ENCODE measurements at places on chromosomes 6 and 20.

DNA sequence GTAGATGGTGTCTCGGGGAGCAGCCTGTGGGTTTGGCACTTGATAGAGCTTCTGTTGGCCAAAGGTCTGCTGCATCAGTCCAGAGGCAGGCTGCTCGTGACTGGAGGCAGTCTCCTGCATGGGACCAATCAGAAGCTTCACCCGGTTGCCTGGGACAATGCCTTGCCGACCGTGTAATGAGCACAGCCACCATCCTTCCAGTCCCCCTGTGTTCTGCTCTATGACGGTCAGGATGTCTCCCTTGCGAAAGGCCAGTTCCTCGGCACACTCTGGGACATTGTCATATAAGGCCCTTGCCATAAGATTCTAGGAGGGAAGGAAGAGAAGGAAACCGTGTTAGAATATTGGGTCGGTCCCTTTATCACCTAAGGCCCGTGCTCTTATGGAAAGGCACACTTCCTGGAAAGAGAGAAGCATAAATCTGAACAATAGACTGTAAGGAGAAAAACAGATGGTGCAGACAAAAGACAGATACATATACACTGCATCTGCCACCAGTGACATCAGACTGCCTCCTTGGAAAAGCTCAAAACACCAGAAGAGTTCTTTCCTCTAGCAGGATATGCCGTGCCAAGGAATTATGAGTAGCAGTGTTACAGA is 18.9 kb downstream of the NEDD9 start:
- DNase-seq = no peak

GRCh38 chr6:170041526-170041925 is 249.4 kb downstream of the DLL1 start:
- DNase-seq = no peak

DNA sequence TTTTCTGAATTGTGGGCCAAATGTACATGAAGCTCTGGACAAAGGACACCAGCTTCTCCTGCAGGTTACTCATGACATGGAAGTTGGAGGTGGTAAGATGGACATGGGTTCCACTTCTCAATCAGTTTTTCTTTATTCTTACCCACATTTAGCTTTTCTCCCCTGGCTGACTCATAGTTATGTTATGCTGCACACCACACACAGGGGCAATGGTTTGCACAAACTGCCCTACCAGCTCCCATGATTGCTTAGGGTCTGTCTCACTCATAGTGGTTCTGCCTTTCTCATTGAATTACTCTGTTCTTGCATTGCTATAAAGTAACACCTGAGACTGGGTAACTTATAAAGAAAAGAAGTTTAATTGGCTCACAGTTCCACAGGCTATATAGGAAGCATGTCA is 4.5 kb upstream of the CD109 start:
- no peak for DNase-seq

DNA sequence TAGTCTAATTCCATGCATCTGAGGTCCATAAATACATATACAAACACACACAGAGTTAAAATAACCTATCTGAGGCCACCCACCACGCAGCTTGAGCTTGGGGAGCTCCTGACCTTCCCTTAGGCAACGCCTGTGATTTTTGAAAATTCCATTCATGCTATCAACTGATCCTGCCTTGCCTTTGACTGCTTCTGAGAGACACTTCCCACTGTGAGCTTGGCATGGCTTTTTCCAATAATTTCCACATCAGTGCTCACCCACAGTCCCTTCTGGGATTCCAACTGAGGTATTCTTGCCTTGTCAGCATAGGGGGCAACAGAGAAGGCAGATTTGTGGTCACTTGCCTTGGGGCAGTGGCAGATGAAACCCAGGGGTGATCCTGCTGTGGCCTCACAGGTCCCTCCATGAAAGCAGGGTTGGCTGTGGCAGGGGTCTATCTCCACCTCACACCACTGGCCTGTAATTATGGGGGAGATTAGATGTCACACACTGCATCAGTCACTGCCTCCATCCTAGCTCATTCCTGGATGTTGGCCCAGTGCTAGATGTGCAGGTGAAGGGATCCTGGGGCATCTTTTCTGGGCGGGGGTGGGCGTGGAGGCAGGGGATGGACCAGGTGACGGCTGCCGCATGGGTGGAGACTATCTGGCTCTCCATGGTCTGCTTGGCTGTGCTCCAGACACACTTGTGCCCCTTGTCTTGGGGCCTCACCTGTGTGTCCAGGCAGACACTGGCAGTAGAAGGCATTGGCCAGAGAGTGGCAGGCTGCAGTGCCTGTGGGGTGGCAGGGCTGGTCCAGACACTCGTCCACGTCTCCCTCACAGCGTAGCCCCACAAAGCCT is 11.2 kb upstream of the GPSM3 start:
- no peak for DNase-seq

DNA sequence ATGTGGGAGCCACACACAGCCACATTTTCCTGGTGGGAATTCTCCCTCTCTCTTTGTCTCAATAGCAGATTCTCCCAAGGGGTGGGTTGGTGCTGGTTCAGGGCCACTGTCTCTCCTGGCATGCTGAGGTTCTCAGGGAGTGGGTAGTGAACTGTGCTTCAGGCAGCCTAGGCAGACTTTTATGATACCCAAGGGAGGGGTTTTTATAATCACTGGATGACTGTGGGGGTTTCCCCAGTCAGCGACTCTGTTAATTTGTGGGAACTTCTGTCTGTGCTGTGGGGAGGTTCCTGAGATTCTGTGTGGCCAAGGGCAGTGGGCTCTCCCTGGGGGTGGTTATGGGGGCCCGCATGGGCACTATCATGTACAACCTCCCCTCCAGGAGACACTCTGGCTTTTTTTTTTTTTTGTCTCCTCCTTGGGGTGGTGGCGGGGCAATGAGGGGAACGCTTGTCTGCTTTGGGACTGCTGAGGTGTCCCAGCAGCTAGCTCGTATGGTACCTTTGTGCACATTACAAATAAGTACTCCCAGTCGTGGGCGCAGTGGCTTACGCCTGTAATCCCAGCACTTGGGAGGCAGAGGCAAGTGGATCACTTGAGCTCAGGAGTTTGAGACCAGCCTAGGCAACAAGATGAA is 10.0 kb downstream of the PTK7 start:
- no peak for DNase-seq

DNA sequence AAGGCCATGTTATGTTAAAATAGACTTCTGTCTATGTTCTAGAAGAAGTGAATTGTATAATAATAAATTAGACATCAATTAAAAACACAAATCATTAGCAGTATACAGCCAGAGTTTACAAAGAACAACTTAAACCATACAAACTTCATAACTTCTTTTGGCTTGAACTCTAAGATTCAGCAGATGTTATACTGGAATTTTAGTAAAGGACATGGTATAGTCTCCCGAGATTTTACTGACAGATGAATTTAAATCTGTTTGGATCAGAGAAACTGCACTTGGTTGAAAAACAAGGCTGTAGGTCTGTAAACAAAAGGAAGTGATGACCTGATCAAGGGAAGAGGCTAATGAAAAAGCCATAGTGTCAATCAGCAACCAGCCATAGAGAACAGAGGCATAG is 132.6 kb upstream of the TBX18 start:
- no peak for DNase-seq

GRCh38 chr6:143634486-143634885 is 43.3 kb upstream of the PHACTR2 start:
- no peak for DNase-seq

GRCh38 chr6:34170346-34170745 is 24.5 kb upstream of the GRM4 start:
- DNase-seq = no peak

Measured in NCI-H1417 treated with DMSO at 0.1 percent for 48 hours (cell line).